OCI-M1 (cell line): ENCODE measurements at places on chromosomes 4 and X.

- DNase-seq, result no peak
These were observed 17.8 kb downstream of the TRIM2 start for GRCh38 chr4:153221783-153222706.

DNA sequence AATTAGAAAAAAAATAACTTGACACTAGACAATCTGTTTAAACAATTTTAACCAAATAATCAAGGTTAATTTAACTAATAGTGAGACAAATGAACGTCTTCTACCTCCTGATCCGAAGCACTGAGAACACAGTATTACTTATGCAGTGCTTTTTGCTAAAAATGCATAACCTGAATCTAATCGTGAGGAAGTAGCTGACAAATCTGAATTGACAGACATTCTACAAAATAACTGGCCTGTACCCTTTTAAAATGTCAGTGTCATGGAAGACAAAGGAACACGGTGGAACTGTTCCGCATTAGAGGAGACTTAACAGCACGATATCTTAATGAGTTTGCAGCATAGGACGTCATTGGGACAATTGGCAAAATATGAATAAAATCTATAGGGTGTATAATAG is 631.2 kb upstream of the ZFP42 start:
- DNase-seq, result no peak

DNA sequence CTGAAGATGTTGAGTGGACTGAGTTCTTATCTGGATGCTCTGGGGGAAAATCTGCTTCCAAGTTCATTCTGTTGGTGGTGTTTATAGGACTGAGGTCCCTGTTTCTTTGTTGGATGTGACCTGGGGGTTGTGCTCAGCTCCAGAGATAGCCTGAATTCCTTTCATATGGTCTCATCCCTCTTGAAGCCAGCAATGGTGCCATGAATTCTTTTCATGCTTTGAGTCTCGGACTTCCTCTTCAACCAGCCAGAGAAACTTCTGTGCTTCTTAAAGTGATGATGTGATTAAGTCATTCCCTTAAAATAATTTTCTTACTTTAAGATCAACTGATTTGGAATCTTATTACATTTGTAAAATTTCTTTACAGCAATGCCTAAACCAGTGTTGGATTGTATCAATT is 233.8 kb upstream of the UGT8 start:
- no peak for DNase-seq

DNA sequence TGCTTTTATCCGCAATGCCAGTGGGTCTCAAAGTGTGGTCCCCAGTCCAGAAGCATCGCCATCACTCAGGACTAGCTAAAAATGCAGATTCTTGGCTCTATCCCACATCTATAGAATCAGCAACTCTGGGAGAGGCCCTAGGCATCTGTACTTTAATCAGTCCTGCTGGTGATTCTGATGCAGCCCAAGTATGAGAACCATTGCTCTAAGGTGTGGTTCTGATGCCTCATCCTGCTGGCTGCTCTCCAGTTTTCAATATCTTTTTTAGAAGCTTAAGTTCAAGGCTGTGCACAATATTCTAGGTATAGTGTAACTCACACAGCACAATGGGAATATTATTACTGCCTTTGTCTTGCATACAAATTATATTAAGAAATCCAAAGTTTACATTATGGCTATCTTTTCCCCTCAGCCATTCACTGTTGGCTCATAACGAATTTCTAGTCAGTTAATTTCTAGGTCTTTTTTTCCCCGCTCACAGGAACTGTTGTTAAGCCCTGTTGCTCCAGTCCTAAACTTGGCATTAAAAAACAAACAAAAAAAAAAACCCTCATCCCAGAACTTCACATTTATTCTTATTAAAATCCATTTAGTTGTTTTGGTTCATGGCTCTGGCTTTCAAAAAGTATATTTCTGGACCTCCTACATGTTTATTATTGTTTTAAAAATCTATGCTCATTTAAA is 109.1 kb downstream of the PHEX start:
- DNase-seq, result no peak
